Uterine smooth muscle cell (primary cell): ENCODE measurements at places on chromosomes 12 and 14. TPM values are rescaled to one million over a fixed set of nuclear protein-coding genes. Genes with fewer than 3 reads are reported as not detected.

Gene RECQL
- total RNA-seq, result 107 and 230 TPM in 2 replicates

Gene HOXC12
- total RNA-seq, result not detected in 2 replicates

Gene DYNLL1
- 258 and 322 TPM in 2 replicates for total RNA-seq

Gene ACSM4
- not detected in 2 replicates for total RNA-seq

Gene SIX1
- total RNA-seq, result 0.12 and 0.33 TPM in 2 replicates

Gene TFCP2
- total RNA-seq, result 10.1 and 10.4 TPM in 2 replicates

Gene ADAMTS20
- total RNA-seq, result not detected in 2 replicates
